ENCODE measurements at places on chromosomes 5 and 9.

DNA sequence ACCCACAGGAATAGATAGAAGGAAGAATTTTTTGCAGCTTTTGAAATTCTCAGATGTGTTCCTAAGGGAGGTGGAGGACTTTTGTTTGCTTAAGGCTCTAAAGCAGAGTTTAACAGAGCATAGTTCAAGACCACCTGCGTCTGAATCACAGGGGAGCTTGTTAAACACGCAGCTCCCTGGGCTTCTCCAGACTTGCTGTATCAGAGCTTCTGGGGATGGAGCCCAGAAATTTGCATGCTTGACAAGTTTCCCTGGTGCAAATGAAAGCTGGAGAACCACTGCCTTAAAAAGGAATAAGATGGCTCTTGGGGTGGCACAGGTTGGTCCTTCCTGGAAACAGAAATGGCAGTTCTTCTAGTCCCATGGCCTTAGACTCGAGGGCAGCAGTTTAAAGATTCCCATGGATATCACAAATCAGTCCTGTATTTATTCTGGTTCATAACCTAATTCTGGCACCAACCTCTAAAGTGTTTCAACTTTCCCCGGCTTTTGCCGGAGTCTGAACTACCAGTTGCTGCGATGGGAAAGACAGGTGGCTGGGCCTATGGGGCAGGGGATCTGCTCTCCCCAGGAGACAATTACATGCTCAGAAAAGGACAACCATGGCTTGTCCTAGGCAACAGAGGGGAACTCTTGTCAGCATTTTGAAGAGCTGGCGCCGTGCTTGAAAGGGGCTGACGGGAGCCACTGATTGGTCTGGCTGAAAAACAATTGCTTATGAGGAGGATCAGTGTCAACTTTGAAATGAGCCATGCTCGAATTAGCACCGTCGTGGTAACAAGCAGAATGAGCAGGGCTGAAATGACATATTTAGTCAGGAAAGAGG lies 599.6 kb downstream of the CCDC171 start:
- no peak for DNase-seq

- DNase-seq: no peak
Observed at GRCh38 chr5:96595300-96596090, 66.7 kb upstream of the CAST start.

GRCh38 chr5:87229780-87230179 lies 37.9 kb upstream of the RASA1 start:
- no peak for DNase-seq

GRCh38 chr5:95084757-95085156 lies 200.1 kb downstream of the MCTP1 start:
- no peak for DNase-seq

- no peak for DNase-seq
Observed at GRCh38 chr5:173863359-173863758, 24.8 kb upstream of the CPEB4 start.

DNA sequence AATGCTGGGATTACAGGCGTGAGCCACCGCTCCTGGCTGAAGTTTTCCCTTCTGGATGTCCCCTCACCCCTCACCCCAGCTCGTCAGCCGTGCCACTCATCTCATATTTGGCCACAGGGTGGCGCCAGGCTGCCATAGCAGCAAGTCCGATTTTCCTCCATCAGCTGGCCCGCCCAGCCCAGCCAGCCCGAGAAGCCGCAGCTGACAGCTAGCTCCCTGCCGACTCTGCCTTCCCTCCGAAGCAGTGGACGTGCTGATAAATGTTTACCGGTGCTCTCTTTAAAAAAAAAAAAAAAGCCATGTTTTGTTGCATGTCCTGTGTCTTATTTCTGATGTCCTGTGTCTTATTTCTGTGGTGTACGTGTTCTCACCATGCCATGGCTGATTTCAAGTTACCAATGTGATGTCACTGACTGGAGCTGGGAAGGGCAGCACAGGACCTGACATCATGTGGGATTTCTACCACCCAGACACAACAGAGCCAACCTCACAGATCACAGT lies 58.3 kb downstream of the PFDN1 start:
- peak; percentile 92 for DNase-seq
